Coronary artery (tissue), 2 donors: ENCODE measurements at places on chromosomes 7 and 10.

DNA sequence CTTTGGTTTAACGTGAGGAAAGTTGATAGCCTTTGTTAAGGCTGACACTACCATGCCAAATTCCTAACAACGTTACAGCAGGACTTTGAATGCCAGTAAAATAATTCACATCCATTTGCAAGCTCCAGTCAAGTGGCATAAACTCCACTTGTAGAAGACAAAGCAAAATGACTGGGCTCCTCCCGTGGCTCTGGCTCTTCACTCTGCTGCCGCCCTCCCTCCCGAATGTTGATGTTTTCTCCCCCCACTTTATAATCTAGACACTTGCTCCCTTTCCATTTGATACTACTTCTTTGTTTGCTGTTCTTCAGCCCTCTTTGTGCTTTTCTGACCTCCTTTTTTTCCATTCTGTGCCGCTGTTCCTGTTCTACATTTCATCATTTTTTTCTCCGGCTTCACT, 22.8 kb upstream of the ITGB8 start:
- no peak for DNase-seq

DNA sequence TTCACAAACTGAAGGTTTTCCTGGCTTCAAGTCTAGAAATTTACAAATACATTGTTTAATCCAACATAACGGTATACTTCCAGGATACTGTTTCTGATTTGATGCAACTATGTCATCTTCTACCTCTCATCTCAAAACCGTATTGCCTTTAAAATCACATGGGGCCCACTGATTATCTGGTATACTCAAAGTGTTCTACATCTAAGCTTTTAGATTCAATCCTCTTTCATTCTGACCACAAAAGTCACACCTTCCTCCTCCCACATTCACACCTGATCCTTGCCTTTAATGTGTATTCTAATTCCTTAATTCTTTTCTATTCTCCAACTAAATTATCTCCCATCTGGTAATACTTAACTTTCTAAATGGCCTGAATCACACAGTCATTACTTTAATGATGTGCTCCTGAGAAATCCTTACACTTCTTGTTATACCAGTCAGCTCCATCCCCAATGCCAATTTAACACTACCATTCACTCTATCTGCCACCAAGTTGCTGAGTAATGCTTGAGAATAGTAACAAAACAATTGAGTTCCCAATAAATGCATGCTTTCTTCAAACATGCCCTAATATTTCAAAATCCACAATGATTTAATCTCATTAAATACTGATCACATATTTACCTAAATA, 13.0 kb downstream of the ATAD1 start:
- no peak for DNase-seq

DNA sequence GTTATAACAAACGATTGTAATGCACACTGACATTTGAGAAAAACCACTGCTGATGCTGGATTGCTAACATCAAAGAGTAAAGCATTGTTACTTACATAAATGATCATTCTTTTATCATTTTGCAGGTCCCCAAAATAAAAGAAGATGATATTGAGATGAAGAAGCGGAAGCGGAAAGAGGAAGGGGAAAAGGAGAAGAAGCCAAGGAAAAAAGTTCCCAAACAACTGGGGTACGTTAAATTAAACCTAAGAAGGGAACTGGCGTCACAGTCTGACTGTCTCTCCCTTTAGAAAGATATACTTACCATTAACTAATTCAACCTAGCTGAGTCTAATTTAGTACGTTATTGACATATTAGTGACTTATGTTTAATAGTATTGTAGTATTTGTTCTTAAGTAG, 28.1 kb downstream of the UBN2 start:
- DNase-seq = no peak

GRCh38 chr10:37975401-37975991, 951 bp downstream of the ZNF25 start:
- DNase-seq = no peak

DNA sequence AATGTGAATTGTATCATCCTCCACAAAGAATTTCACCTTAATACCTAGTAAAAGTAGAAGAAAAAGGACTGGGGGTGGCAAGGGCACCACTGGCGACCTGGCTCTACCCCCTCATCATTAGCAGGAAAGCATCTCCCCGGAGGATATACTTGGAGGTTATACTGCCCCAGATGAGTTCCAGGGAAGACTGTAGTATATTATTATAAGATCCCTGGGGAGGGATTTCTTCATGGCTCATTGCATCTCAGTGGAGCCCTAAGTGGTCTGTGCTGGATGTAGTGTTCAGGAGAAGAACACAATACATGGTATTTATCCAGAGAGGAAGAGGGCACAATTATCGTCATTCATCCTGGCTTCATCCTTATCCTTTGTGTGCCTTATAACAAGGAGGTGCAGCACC, 14.2 kb upstream of the DYNC1I1 start:
- DNase-seq = no peak

DNA sequence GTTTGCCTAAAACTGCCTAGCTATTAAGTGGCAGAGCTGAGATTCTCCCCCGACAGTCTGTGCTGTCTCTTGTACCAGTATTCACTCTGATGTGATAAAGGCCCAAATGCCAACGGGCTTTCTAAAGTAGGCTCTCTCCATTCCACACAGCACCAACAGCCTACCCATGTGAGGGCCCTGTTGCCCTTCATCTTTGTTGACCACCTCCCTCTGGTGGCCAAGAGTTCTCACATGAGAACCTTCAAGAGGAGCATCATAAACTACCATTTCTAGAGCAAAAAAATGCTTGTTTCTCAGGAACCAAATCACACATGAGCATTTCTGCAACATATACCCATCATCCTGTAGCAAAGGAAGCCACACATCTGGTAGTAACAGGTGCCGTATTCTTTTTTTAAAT, 185.8 kb downstream of the GRM8 start:
- no peak for DNase-seq

GRCh38 chr10:5395168-5395567, 9.5 kb downstream of the TUBAL3 start:
- DNase-seq = no peak

DNA sequence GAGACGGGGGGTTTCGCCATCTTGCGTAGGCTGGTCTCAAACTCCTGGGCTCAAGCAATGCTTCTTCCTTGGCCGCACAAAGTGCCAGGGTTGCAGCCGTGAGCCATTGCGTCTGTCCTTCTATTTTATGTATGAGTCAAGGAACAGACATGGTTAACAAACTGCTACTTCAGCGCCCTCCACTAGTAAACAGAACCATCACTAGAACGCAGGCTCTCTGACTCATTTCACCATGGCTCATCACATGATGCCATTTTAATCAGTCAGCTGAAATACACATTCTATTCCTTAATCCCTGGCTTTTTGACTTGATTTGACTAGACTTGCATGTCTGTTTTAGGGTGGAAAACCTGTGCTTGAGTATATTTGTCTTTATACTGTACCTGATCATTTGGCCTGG, 41.3 kb downstream of the CELF2 start:
- DNase-seq = no peak
